ENCODE measurements at places on chromosomes 1 and 21.

DNA sequence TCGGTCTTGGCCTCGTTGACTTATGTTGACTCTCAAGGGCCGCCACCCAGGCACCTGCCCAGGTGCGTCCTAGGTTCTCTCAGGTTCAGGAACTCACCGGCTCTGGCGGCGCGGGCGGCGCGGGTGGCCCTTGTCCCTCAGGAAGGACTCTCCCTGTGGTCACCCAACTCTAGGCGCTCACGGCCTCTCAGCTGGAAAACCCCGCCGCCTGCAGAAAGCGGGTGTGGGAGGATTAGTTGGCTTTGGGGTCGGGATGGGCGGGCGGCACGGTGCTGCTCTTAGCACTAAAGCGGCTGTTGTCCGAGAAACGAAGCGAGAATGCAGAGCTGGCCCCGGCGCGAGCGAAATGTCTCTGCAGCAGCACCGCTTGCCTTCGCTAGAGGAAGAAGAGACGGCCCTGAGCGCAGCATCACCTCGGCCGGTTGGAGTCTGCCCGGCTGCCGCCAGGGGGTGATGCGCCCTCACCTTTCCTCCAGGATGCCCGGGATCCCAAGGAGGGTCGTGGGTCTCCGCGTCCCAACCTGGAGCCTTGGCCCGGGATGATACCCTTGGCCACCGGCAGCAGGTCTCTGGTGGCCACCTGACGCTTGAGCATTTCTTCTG is 8.1 kb upstream of the TADA1 start:
- peak; percentile 23 for DNase-seq

DNA sequence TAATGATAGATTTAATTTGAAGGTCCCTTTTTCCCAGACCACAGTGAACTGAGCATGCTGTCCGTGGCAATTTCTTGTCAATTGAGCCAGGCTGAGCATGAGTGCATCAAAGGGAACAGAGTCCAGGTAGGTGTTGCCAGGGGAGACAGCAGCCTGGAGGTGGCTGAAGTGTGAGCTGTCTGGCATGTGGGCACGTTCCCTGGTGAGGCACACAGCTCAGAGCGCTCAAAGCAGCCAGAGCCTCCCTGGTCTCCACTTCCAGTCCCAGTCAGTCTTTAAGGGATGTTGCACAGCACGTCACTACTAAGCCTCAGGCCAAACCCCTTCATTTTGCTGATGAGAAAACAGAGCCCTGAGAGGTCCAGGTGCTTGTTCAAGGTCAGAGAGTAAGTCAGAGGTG is 251.4 kb downstream of the MATN1 start:
- DNase-seq: no peak

DNA sequence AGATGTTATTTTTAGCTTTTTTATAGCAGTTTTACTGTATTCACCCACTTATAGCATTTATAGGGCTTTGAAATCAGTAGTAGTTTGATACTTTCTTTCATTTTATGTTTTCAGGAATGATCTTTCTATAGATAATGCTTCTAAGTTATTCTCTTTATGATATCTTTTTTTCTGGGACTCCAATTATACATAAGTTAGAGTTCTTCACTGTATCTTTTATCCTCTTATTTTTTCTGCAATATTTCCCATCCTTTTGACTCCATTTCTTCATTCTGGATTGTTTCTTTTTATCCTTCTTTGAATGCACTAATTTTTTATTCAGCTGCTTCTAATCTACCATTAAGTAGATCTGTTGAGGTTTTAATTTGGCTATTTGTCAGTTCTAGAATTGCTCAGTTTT is 73.1 kb downstream of the FMN2 start:
- DNase-seq: no peak

- no peak for DNase-seq
Observed at GRCh38 chr21:46509741-46510502, 51.2 kb downstream of the DIP2A start.

DNA sequence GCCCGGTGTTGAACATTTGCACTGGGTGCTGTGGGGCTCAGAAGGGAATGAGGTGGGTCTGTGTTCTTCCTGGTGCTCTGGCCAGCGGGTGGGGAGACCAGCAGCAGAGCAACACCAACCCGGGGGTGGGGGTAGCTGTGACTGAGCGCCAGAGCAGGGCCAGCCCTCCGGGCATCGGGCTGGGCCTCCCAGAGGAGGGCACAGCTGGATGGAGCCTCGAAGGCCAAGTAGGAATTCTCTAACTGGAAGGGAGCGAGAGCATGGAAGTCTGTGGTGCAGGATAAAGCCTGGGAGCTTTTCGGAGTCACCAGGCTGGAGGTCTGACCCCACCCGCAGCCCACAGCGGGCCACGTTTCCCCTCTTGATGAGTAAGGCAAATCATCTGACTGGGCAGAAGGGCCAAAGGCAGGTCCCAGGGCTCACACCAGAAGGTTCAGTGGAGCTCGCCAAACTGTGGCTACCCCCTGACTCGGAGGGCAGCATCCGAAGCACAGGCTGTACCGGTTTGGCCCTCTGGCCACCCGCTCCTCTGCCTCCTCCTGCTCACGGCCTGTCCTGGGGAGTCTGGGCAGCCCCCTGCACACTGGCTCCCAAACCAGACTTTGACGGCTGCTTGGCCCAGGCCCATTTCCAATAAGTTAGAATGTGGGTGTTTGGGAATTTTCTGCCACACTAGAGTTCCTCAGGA is 18.8 kb downstream of the SLC1A7 start:
- no peak for DNase-seq

DNA sequence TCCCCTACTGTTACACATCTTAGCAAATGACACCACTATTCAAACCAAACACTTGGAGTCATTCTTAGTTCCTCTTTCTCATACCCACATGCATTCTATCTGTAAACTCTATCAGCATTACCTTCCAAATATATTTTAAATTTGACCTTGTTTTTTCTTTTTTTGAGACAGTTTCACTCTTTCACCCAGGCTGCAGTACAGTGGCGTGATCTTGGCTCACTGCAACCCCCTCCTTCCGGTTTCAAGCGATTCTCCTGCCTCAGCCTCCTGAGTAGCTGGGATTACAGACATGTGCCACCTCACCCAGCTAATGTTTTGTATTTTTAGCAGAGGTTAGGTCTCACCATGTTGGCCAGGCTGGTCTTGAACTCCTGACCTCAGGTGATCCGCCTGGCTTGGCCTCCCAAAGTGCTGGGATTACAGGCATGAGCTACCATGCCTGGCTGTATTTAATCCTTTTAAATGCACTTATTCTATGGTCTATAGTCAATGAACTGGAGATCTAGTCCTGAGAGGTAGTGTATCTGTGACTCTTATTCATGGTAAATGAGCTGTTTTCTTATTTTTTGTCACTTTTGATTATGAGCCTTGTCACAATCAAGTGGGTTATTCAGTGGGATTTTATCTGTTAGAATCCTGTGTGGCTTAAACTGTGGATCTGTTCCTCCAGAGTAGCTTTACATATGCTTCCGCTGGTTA is 73.1 kb downstream of the GATAD2B start:
- DNase-seq: no peak

DNA sequence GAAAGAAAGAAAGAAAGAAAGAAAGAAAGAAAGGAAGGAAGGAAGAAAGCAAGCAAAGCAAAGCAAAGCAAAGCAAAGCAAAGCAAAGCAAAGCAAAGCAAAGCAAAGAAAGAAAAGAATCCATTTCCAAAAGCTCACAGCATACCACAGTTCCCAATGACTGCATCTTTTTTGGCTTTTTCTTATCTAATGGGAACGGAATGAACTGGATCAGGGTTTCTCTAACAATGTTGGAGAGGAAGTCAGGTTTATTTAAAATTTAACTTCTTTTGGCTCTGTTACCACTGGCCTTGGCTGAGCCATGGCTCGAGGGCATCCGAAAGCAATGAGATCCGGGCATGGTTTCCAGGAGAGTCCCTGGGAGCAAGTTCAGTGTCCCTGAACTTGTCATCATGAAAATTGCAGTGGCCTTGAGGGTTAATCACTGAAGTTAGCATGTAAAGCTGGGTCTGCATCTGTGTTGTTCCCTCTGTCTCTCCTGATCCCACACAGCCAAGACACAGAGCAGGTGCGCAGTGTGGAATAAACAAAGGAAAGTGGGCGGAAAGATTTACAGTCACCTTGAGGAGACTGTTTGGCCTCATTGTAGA is 34.6 kb upstream of the CTPS1 start:
- no peak for DNase-seq

DNA sequence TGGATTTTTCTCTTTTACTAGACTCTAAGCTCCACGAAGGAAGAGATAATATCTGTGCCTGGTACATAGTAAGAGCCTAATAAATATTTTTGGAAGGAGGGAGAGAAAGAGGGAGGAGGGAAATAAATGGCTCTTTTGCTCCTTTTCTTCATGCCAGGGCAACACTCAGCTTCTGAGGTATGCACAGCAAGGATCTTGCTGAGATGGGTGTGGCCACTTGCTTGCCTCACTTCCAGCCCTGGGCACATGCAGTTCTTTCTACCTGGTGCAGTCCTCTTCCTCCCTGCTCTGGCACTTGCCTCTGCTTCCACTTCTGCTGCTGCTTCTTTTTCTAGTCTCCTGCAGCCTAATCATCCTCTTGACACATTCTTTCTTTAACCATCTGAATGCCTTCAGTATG is 148.1 kb downstream of the FGGY start:
- DNase-seq: no peak

DNA sequence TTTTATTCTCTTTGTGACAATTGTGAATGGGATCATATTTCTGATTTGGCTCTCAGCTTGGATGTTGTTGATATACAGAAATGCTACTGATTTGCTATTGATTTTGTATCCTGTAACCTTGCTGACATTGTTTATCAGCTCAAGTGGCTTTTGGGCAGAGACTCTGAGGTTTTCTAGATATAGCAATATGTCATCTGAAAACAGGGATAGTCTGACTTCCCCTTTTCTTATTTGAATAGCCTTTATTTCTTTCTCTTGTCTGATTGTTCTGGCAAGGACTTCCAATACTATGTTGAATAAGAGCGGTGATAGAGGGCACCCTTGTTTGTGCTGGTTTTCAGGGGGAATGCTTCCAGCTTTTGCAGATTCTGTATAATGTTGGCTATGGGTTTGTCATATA is 150.8 kb downstream of the FASLG start:
- no peak for DNase-seq

DNA sequence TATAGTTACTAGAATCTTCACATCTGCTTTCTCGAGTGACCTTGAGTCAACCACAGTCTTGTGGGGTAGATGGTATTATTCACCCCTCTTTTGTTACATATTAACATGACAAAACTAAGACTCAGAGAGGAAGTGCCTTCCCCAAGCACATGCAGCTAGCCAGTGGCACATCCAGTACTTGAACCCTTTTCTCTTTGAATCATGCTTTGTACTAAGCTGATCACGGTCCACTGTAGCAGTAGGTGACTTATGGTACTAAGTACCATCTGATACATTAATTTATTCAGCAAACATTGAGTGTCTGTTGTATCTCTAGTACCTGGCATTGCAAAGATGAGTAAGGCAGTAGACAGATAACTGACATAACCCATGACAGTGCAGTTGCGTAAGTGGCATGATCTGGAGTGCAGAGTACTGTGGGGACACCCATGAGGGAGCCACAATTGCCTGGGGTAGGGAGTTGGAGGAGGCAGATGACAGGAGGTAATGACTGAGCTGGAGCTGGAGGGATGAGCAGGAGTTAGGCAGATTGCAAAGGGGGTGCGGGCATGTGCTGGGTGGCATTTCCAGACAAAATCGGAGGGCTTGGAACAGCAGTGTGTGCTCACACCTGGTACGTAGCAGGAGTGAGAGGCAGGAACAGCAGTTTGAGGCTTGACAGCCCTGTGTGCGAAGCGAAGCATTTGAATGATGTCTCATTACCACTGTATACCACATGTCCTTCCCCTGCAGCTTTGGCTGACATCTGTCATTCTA is 29.8 kb downstream of the UCK2 start:
- DNase-seq: no peak

- no peak for DNase-seq
Observed at GRCh38 chr1:180912801-180913565, at the start of gene KIAA1614. Gene KIAA1614, plus strand, starts transcription at chr1:180912897. Its CDS starts 347 bp downstream, at chr1:180913244.

Data from GM12891 (cell line).